ENCODE measurements at places on chromosomes 7 and 10.
A peak's percentile ranks its signal among the peaks of the same experiment; 100 is the strongest.

DNA sequence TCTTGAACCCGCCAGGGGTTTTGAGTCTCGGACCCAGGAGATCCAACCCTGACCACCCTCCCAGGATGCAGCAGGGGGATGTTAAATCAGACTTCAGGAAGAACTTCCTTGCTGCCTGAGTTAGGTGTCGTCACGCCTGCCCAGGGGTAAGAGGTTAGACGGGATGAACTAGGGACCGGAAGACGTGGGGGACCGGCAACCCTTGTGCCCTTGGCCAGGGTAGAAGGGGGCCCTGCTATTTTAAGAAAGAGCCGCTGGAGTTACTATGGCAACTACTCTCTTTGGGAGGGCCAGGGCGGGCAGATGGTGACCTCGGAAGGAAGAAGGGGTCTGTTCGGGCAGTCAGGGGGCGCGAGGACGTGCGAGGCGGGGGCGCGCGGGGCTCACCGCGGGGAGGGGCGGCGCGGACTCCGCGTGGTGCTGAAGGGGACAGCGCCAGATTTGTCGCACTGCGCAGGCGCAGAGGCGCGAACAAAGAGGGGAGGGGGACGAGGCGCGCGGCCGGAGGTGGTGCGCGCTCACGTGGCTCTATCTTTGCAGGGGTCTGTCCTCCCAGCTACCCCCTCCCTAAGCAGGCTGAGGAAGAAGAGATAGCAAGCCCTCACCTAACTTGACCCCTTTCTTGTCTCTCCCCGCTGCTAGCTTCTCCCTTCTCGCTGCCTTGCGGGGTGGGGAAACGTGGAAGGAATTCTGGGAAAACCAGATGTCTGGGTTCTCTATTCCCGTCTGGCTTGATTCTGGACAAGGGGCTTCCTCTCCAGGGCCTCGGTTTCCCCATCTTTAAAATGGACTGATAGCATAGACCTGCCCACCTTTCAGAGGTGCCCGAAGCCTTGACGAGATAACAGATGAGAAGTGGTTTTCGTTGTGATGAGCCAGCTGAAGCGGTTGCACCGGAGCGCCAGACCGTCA is 940 bp upstream of the PSD start:
- peak; percentile 46 for DNase-seq

- DNase-seq = peak; percentile 25
Measured at GRCh38 chr10:27680006-27680557, 65.5 kb downstream of the MKX start.

GRCh38 chr7:122528879-122529481 is 169.9 kb downstream of the RNF133 start:
- DNase-seq = peak; percentile 62

- DNase-seq = peak; percentile 40
Measured at GRCh38 chr7:85125651-85126131, 61.2 kb downstream of the SEMA3D start.

- DNase-seq = peak; percentile 84
Measured at GRCh38 chr7:130356876-130357611, 12.4 kb downstream of the CPA5 start.

- DNase-seq = peak; percentile 52
Measured at GRCh38 chr7:74452748-74453321, 871 bp upstream of the GTF2IRD1 start.

GRCh38 chr7:95527033-95527775 is 41.5 kb downstream of the ASB4 start:
- DNase-seq = peak; percentile 73

- no peak for DNase-seq
Measured at GRCh38 chr7:123348690-123349089, 148.9 kb upstream of the SLC13A1 start.

- no peak for DNase-seq
Measured at GRCh38 chr10:102322914-102323313, 72.6 kb upstream of the NFKB2 start.

DNA sequence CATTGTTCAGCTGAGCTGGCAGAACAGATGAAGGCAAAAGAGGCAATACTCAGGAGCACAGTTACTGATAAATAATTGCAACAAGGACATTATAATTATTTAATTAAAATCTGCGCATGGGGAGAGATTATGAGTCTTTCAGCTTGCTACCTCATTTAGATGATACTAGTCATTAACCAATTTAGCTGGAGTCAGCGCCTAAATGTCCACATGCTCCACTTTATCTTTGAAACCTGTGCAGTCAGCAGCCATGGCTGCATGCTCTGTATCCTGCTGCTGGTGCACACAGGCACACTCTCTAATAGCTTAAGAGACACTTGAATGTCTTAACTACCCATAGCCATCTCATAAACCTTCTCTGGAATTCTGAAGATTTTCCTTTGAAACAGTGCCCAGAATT is 196.8 kb downstream of the PPP1R3A start:
- no peak for DNase-seq

GRCh38 chr7:132367795-132368194 is 208.5 kb downstream of the PLXNA4 start:
- no peak for DNase-seq

GRCh38 chr7:137886746-137887145 is 40.0 kb upstream of the DGKI start:
- DNase-seq = peak; percentile 12

Data from GM23248 (cell line).